ENCODE measurements at places on chromosomes 6 and 20.

DNA sequence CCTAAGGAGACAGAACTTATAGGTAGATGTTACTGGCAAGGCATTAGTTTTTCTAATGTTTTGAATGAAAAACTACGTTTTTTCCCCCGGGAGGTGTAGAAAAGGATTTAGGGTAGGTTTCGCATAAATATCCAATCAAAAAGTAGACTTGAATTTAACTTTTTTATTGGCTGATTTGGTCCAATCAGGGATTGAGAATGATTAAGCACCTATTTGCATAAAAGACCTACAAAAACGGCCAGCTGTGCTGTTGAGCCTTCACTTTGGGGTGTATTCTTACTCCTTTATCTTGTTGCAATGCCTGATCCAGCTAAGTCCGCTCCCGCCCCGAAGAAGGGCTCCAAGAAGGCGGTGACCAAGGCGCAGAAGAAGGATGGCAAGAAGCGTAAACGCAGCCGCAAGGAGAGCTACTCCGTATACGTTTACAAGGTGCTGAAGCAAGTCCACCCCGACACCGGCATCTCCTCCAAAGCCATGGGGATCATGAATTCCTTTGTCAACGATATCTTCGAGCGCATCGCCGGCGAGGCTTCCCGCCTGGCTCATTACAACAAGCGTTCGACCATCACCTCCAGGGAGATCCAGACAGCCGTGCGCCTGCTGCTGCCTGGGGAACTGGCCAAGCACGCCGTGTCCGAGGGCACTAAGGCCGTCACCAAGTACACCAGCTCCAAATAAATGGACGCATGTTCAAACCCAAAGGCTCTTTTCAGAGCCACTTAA, 113.5 kb upstream of the BTN3A2 start:
- peak; percentile 30 for DNase-seq

- DNase-seq, result no peak
Observed at GRCh38 chr20:6715401-6715941, 52.0 kb upstream of the BMP2 start.

DNA sequence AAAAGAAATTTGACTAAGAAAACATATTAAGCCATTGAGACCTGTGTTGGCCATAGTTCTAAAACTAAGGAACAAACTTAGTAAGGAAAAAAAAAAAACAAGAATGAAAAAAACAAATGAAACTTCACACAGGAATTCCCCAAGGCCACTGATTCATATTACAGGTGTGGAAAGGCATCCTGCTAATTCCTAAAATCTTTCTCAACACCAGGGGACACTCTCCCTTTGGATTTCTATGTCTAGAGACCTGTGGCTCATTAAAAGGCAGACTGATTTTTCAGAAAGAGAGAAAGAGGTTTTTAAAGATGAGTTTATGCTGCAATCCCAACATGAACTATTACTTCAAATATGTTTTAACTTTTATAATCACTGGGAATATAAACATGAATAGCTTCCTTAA, at the start of gene OR12D1:
TSS of gene OR12D1 (plus strand) at position 341 of the 400 bp plus-strand sequence.
- no peak for DNase-seq

GRCh38 chr20:50297498-50298376, 107.1 kb downstream of the CEBPB start:
- DNase-seq, result no peak

- no peak for DNase-seq
Observed at GRCh38 chr20:4444404-4444803, 277.3 kb upstream of the PRND start.

- no peak for DNase-seq
Observed at GRCh38 chr20:15342991-15343523, 1005.6 kb upstream of the FLRT3 start.

- no peak for DNase-seq
Observed at GRCh38 chr6:105161421-105161820, 18.4 kb downstream of the POPDC3 start.

GRCh38 chr20:63183422-63184146, 32.3 kb downstream of the YTHDF1 start:
- DNase-seq, result peak; percentile 54

- DNase-seq, result no peak
Observed at GRCh38 chr6:158819977-158820622, 932 bp upstream of the EZR start.

- no peak for DNase-seq
Observed at GRCh38 chr6:34145161-34146020, 496 bp downstream of the GRM4 start.

DNA sequence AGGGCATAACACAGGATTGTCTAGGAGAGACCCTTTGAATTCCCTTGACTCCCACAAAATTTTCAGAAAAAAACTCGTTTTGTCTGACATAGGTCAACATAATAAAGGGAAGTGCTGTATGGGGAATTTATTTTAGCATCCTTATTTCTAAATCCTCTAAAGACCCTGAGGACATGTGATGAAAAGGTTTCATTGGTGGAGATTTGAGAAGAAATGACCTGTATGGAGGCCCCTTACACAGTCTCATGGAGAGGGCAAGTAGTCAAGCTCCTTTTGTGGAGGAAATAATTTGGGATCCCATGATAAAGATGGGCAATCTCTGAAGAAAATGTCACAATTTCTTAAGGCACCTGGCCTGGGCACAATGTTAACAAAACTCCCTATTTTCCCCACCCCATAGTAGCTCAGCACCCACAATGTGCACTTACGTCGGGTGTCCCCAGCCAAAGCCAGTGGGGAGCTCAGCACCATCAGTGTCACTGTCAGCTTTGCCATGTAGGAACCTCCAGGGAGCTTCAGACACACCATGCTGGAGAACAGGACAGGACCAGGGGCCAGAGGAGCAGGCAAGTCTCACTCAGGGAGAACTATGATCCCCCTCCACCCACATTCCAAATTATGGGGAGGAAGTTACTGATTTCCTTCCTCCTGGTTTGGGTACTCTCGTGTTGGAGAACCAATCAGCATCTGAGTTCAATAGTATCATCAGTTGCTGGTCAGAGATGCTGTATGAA, at the start of gene HLA-DRB5:
TSS of gene HLA-DRB5 (minus strand) at position 591 of the 734 bp plus-strand sequence. CDS start at position 528, 63 bp downstream.
- DNase-seq, result no peak

DNA sequence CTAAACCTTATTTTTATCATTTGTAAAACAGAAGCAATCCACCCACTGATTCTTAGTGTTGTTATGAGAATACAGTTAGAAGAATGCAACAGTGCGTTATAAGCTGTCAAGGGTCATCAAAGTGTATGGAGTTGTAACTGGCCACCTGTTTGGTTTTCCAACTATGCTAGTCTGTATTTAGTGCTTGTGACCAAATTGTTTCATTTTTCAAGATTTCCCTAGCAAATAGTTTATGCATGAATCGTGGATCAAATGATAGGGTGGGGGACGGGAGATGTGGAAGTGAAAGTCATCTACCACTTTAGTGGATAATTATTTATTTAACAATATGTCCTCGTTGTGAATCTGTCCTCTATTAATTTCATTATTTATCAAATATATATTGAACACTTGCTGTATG, 175.4 kb upstream of the HDDC2 start:
- no peak for DNase-seq

DNA sequence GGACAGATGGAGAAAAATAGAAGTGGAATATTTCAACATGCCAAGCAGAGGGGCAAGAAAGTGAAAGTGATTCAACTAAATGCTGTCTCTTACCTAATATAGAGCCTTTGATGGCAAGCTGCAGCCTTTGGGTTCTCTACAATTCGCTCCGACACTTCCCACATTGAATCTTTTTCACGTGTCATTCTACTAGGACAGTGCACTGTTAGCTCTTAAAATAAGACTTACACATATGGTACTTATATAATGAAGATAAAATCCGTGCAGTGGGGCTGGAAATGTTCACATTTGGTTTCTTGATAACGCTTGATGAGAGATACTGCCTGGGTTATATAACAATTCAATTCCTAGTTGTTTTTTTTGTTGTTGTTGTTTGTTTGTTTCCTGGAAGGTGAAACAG, 502.4 kb downstream of the LMBRD1 start:
- DNase-seq, result no peak

DNA sequence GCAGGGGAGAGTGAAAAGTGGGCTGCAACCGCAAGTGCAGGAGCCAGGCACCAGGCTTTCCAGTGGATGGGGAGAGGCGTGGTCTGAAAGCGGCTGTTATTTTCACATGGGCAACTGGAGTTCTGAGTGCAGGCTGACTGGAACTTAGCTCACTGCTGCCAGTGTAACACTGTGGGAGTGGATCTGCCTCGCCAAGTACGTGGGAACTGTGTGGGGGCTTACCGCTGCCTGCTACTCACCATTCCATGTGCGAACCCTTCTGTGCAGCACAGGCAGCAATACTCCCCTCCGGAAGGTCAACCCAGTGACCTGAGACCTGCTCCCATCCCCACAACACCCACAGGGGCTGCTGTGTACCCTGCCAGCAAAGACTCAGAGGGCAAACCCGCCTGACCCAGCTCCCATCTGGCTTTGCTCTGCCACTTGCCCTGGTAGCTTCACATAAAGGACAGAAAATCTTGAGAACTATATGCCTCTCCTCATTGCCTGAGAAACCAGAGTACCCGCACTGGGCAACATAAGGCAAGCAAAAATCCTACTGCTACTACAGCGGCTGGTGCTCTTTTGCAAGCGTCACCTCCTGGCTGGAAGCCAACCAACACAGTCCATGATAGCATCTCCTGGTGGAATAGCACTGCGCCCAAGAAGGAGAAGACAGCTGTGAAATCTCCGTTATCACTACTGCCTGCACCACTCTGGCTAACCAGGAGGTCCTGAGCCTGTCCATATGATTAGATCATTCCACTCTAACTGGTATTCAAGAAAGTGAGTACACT, 54.4 kb upstream of the SIRPG start:
- no peak for DNase-seq

DNA sequence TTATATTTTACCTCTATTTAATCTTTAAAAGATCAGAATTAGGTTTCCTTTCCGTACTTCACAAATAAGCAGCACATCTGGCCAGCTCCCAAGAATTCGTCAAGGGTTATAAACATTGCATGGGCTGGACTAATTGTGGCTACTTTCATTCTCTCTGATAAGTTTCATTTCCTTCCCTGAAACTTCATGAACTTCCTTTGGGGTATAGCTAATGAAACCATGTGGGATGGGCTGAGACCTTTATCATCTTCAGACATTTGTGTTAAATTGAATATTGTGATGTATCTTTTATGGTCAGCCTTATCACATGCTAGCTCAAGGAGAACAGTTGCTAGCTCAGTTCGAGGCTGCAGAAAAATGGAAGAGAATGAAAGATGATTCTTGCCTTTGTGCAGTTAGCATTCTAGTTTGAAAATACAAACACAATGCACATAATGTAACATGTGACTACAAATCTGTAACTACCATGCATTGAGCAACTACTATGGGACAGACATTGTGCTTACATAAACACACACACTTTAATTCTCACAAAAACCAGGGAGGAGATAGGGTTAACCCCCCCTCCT, 1.7 kb upstream of the GMPR start:
- DNase-seq, result no peak

DNA sequence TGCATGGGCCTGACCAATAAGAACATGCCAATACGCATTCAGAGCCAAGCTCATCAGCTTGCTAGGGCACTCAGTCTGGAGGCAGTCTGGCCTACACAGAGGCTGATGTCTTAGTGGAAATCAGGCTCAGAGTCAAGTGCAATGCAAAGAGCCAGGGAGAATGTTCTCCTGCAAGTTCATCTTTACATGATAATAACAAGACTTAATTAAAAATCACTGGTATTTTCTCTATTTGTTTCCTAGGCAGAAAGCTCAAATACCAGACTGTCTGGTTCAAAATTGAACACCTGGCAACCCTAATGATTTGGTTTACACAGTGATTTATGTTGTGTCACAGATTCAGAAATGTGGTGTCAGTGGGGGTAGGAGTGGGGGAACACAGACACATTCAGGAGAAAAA, 689.3 kb upstream of the FLRT3 start:
- DNase-seq, result no peak

DNA sequence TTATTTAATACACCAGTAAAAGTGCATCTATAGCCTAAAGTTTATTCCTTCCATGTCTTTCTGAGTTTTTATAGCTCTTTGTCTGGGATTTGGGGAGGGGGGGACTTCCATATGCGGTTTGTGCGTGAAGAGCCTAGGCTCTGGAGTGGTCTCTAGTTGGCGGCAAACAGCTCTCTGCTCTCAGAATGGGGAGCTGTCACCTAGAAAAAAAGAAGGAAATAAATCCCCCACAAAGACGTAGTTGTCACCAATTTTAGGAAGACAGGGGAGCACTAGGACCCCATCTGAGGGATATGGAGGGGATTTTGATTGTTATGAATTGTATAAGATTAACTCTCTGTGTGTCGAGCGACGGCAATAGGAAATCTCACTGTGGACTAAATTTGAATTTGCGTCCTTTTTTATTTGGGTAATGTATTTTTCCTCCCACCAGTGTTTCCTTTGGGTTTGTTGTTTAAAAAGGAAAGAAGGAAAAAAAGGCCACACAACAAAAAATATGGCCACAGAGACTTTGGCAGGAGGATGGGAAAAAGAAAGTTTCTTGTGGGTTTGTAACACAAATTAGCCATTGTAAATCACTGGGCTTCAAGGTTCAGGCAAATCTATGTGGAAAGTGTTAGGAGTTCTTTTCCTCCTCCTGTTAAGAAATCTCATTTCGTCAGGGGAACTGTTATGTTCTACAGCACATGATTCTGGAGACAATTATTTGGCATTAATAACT, 7.4 kb downstream of the POU3F2 start:
- no peak for DNase-seq

- DNase-seq, result no peak
Observed at GRCh38 chr6:151647976-151648639, 154.3 kb downstream of the CCDC170 start.

DNA sequence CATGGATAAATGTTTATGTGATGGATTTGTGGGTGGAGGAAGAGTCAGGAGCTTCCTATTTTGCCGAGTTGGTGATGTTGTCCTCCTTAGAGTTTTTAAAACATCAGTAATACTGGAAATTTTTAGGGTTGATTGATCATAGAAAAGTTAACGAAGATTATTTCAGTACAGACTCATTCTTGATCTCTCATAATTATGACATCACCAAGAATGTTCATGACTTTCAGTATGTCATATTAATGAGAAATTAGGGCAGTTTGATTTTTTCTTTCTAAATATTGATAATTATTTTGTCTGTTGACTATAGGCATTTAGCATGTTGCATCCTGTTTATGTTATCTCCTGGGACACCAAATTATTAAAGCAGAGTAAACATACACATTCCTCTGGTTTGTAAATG, 512.2 kb downstream of the CD109 start:
- no peak for DNase-seq

DNA sequence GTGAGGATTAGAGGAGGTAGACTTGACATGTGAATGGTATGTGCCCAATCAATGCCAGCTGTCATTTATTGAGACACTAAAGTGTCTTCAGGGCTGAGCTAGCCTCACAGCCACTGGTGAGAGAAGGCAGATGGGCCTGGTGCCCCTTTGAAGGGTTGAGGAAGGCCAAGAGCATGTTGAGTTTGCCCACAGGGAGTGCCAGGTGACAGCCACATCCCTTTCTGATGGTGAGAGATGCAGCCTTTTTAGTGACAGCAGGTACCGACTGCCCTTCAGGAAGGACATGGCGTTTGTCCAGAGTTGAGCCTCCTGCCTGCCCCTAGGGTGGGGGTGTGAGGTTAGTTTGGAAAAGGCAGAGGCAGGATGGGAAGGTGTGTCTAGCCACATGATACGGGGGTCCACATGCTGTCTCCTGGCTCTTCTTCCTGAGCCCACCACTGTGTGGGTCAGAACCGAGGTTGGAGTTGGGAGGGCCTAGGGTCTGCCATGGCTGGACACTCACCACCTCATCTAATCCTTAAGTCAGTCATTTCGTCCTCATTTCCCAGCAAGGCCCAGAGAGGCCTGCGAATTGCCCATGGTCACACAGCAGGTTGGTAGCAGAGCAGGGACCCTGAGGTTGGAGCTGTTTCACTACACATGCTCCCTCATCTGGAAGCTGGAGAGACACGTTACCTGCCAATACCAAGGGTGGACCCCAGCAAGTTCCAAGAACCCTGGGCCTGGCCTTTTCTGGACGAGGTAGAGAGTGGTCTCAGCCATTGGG, 32.5 kb downstream of the SPDEF start:
- no peak for DNase-seq
